ENCODE measurements at places on chromosomes 12 and 14.

GRCh38 chr12:48038085-48038484, 33.8 kb upstream of the COL2A1 start:
- DNase-seq = no peak

- no peak for DNase-seq
Observed at GRCh38 chr14:42214981-42215491, 608.4 kb downstream of the LRFN5 start.

GRCh38 chr14:69713993-69714679, 52.8 kb upstream of the SRSF5 start:
- DNase-seq = no peak

GRCh38 chr12:113278633-113279032, 56.3 kb downstream of the SLC8B1 start:
- DNase-seq = no peak

DNA sequence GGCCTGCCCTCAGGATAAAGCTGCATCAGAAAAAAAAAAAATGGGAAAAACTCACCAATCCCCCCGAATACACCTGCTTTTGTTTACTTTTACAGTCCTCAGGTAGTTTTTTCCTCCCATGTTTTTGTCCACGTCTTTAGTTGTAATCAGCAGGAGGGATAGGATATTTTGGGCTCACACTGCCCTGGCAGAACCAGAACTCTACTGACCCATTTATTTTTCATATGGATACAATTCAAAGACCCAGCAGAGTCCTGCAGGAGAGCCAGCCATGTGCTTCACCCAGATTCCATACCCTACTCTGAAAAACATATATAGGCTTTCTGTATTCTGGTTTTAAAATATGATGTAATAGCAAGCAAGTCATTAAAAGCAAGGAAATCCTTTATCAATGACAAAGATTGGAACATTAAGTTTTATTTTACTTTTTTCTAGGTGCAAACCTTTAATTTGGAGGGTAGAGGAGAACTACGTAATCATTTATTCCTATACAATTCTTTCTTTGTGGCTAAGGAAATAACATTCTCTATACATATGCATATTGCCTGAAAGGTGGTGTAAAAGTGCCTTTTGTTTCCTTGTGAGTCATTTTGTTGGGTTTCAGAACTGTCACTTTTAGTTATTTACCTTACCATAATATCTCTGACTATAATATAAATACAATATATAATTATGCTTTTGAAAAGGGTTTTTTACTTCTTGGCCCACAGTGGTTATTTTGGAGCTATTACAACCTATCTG, 19.1 kb downstream of the DACT1 start:
- no peak for DNase-seq

DNA sequence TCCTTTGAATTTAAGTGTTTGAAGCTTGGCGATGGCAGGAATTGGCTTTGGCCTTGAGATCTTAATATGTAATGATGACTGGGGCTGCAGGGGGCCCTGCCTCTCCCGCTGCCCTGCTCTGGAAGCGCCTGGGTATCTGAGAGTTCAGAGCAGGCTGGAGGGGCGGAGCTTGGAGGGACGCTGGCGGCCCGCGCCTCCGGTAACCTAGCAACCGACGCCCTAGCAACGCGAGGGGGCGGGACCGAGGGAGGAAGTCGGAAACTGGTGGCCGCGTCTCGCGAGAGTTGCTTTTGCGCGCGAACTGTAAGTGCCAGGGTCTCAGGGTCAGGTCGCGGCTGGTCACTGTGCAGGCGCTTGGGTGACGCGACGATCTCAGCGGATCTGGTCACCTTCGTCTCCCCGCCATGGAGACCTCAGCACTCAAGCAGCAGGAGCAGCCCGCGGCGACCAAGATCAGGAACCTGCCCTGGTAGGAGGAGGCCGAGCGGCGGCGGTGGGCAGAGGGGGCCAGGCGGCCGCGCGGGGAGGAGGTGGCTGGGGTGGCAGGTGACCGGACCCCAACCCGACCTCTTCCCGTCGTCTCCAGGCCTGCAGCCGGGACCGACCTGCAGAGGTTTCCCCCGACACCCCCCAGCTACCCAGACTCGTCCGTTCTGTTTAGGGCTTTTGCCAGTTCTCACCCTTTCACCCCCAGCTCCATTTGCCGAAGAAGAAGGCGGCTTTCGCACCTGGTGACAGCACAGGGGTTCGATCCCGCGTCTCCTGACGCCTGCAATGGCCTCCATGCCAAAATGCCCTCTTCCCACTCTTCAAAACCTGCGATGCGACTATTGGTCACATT, at the start of gene RFC5:
Gene RFC5, plus strand, starts transcription at position 280 of the 841 bp plus-strand sequence. Its CDS starts 125 bp downstream, at position 405.
- DNase-seq = peak; percentile 99

DNA sequence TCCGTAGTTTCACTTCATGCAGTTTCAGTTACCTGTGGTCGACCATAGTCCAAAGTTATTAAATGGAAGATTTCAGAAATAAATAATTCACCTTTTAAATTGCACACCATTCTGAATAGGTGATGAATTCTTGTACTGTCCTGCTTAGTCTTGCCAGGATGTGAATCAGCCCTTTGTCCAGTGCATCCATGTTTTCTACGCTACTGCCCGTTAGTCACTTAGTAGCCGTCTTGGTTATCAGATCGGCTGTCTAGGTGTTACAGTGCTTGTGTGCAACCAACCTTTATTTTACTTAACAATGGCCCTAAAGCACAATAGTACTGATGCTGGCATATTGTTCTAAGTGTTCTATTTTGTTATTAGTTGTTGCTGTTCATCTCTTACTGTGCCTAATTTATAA, 146.7 kb downstream of the ACSS3 start:
- no peak for DNase-seq

DNA sequence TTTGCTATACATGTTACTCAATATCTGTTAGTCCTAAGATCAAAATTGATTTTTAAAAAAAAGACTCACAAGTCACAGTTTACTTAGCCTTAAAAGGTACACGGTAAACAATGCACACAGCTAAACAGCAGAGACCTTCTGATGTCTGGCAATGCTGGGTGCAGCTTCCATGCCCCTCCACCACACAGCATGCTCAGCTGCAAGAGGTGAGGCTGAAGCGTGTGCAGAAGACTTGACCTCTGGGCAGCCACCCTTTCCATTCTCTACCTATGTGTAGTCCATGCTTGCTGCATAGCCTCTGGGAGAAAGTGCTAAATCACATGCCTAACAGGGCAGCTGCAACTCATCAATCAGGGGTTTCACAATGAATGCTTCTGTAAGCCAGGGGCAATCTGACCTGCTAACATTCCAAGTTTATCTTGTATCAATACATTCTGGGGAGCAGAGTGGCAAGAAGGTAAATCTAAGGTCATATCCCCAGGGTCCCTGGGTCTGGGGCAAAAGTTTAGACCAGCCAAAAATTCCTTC, 44.5 kb upstream of the AMN1 start:
- DNase-seq = no peak

- no peak for DNase-seq
Observed at GRCh38 chr12:47856094-47856493, 36.4 kb upstream of the HDAC7 start.

- DNase-seq = no peak
Observed at GRCh38 chr14:71333705-71334104, 426.4 kb downstream of the PCNX1 start.

GRCh38 chr12:123894823-123895345, 77.7 kb downstream of the CCDC92 start:
- DNase-seq = no peak

GRCh38 chr14:69101331-69101826, 51.5 kb downstream of the DCAF5 start:
- peak; percentile 34 for DNase-seq

DNA sequence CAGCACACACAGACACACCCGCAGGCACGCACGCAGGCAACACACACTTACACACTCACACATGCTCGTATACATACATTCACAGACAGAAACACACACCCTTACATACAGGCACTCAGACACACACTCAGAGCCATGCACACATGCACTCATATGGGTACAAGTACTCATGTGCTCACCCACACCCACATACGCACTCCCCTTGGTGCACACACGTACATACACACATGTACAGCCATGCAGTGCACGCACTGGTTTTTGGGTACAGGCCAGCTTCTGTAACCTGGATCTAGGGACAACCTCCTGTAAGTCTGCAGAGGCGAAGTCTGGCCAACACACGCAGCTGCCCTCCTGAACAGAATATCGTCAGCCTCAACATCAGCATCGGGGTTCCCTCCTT, 221.3 kb upstream of the RTL1 start:
- no peak for DNase-seq

- no peak for DNase-seq
Observed at GRCh38 chr14:68412505-68413465, 380.1 kb downstream of the ZFP36L1 start.

DNA sequence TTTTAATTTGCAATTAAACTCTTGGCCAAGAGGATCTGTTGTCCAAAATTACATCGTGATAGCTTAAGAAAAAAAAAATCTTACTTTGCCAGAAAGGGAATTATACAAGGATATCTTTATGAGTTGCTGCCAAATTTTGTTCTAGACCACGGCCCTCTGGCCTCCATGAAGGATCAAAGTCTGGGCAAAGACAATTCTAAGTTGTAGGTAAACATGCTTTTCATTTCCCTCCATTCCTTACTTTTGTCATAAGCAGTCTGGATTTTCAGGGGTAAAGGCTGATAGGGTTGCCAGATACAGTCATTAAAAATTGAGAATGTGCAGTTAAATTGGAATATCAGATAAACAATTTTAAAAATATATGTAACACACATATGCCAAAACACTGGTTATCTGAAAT, 135.1 kb downstream of the MON2 start:
- DNase-seq = peak; percentile 18

DNA sequence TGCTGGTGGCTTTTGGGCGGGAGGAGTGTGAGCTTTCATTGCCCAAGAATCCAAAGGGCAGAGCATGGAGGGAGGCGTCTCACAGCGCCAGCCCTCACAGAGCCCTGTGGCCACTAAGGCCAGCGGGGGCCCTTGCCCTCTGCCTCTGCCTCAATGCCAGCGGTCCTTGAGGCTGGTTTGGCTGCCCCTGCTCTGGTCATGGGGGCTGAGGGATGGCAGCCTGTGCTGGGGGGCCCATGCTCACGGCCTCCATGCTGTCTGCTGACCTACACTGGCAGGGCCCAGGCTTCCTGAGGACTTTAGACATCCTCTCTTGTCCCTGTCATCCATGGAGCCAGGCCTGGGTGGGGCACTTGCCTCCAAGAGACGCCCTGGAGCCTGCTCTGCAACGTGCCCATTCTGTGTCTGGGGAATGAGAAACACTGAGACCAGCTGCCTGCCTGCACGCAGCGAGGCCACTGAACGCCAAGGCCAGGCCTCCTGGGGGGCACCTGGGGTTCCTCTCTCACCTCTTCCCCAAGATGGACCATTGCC, 143.4 kb downstream of the KIF26A start:
- DNase-seq = no peak

- no peak for DNase-seq
Observed at GRCh38 chr12:49051373-49051764, 9.2 kb downstream of the KMT2D start.

DNA sequence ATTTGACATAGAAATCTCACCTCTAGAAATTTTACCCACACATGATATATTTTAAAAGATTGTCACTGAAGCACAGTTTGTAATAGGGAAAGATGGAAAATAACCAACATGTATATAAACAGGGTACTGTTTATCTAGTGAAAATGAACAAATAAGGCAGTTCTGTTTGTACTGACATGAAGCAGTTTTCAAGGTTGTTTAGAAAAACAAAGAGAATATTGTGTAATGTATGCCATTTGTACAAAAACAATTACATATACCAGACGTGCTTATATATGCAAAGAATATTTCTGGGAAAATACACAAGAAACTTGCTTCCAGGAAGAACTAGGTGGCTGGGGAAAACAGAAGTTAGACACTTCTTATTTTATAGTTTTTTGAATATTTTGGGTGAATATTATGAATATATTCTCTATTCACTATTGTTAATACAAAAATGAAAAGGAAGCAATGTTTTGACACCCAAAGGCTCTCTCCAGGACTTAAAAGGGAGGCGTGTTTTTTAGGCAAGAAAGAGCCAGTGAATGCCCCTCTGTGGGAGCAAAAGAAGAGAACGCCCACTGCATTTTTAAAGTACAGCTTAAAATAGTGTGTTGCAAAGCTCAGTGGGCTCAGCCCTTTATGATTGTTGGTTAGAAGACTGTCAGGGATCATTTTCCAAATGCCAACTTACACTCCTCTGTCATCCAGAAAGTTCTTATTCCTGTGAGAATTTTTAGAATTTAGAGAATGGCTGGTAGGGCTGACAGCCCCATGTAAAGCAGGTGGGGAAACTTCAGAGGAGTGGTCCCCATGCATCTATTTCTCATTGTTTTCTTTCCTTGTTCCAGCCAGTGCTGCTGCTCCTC, 59.6 kb upstream of the FERMT2 start:
- DNase-seq = no peak

- no peak for DNase-seq
Observed at GRCh38 chr12:84631020-84631419, 281.6 kb downstream of the SLC6A15 start.

DNA sequence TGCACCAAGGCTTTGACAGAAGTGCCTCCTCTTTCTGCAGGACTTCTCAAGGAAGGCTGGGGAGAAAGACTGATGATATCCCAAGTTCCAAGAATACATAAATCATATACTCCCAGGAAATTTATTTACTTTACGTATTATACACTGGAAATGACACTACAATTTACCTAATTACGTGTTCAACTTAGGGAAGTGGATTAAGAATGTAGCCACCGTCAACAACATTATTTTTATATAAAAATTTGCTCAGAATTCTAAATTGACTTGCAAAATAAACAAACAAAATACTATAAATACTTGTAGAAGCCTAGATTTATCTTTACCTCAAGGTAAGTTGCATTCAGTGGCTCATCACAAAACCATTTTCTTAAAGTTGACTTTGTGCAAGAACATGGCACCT, 18.9 kb downstream of the TSPAN19 start:
- no peak for DNase-seq

DNA sequence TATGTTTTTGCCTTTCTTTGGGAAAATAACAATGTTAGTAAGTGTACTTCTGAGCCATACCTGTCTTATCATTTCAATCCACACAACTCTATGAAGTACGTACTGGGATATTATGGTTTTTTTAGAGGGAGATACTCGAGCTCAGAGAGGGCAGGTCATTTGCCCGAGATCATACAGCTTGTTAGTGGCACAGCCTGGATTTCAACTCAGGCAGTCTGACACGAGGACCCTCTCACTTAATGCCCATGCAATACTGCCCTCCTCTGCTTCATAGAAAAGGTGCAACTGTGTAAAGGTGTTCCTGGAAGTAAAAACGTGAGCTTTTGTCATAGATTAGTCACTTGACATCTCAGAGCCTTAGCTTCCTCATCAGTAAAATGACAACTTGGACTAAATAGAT, 128.0 kb downstream of the NDUFA12 start:
- DNase-seq = no peak

- DNase-seq = no peak
Observed at GRCh38 chr14:52901357-52901980, 49.4 kb downstream of the FERMT2 start.

Measured in NCI-H446 (cell line).